Activated CD4-positive, alpha-beta T cell treated with anti-CD3 and anti-CD28 coated beads, Interleukin-2, Interleukin-4, amounts not matched to agents 100 ng/mL and 50 ng/mL, durations not matched to agents 16 hours and 8 hours (primary cell): ENCODE measurements at places on chromosomes 4 and X.

- no peak for DNase-seq
Measured at GRCh38 chr4:71185037-71185436, 153.8 kb upstream of the SLC4A4 start.

DNA sequence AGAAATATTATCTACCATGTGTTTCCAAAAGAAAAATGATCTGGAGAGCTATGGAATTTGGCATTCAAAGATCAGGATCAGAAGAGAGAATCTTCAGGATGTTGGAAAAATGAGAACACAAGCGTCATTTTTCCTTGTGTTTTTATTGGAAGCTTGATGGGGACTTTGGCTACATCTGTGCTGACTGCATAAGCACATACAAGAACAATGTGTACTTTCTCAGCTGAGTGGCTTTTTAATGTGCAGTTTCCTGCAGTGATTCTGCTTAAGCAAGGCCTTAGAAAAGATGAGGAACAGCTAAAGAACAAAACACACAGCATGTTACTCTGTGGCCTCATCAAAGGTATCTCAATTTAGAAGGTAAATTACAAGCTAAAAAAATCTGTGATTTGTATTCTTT, 1039.9 kb downstream of the GLUD2 start:
- no peak for DNase-seq

- DNase-seq = no peak
Measured at GRCh38 chr4:183638436-183638835, 20.5 kb downstream of the RWDD4 start.

GRCh38 chrX:148417934-148418333, 82.5 kb upstream of the AFF2 start:
- no peak for DNase-seq

- no peak for DNase-seq
Measured at GRCh38 chr4:124970011-124970410, 257.5 kb upstream of the ANKRD50 start.

DNA sequence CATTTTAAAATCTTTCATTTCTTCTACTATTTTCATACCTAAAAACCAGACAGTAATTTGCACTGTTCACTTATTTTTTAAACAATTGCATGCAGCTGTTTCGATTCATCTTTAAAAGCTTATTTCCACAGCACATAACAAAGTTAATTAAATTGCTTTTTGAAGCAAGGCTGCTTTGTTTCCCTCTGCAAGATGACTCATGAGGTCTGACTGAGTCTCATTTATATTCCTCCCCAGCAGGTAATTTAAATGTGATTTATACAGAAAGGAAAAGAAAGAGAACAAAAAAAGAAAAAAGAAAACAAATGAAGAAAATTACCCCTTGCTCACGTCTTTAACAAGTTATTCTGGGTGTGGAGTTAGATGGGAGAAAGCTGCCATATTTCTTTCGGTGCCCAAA, 22.8 kb downstream of the VMA21 start:
- no peak for DNase-seq
